ENCODE measurements at places on chromosomes 5 and 9.

DNA sequence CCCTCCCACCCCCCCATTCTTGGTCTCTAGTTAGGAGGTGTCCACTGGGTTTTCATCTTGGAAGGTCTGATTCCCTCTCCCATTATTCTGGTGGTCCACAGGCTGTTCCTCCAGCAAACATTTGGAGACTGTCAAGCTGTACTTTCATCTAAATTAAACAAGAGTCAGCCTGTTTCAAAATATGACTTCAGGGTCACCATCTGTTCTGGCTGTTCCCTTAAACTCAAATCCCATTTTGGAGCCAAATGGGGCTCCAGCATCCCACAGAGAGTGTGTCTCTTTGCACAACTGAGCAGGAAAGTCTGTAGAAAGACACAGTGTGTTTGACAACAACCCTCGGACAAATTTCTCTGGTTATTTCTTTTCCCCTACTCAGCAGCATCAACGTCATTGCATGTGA, 20.5 kb downstream of the COL15A1 start:
- no peak for DNase-seq

DNA sequence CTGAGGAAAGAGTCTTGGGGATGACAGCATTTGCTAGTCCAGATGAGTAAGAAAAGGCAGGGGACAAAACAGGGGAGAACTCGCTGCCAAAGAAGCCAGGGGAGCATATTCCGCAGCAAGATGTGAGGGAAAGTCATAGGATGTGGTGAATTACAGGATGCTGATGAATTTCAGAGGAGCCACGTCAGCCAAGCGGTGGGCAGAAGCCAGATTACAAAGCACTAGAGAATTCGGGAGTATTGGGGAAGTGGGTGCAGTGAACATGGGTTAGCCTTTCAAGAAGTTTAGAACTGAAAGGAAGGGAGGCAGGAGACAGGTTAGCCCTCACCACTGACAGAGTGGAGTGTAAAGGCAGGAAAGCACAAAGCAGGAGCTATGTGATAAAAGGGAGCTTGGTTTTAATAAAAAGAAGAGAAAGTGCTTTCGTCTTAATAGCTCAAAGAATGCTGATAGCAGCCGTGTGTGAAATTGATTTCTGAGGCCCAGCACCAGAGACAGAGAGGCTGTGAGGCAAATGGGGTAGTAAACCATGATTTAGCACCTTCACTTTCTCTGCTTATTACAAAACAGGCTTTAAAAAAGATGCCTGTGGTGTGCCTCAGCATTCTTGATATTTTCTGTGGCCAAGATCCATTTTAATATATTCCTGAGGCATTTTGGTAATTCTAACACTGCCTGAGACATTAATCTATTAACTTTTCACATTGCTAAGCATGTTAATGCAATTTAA, 16.9 kb downstream of the ADAMTSL1 start:
- DNase-seq = no peak

DNA sequence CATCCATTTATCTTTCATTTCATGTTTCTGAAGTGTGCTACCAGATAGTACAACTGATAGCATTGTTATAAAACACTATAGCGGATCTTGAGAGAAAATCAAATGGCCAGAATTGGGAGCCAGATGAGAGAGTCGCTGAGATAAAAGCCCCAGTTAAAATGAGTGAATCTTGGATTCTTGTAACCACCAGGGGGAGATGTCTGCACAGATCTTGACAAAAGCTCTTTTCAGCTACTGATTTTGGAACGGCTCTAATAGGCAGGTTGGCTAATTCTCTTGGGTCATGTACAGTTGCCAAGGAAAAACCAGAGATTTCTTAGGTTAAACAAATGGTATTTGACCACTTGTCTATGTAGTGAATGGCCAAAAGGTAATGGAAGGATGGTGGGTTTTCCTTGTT, 21.7 kb downstream of the F2RL2 start:
- DNase-seq = no peak

- DNase-seq = no peak
Observed at GRCh38 chr5:179224741-179225140, 120.5 kb downstream of the ADAMTS2 start.

DNA sequence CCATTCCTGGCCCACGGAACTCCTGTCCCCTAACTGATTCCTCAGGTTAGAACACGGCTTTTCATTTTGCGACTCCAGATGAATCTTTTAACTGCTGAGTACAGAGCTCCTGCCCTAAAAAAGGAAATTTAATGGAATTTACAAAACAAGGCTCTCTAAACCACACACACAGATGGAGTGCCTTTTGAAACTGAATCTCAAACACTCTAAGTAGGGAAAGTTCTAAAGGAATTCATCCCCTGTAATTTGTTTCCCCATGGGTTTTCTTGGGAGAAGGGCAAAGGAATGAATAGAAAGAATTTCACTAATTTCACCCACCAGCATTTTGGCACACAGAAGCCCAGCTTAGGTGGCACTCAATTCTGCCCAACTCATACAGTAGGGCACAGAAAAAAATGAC, 106.5 kb downstream of the THBS4 start:
- DNase-seq = no peak

- no peak for DNase-seq
Observed at GRCh38 chr5:143431789-143432188, 28.3 kb upstream of the NR3C1 start.

- no peak for DNase-seq
Observed at GRCh38 chr9:115165233-115165632, 47.3 kb upstream of the TNC start.

GRCh38 chr5:135130261-135131215, 96.5 kb upstream of the PITX1 start:
- no peak for DNase-seq

DNA sequence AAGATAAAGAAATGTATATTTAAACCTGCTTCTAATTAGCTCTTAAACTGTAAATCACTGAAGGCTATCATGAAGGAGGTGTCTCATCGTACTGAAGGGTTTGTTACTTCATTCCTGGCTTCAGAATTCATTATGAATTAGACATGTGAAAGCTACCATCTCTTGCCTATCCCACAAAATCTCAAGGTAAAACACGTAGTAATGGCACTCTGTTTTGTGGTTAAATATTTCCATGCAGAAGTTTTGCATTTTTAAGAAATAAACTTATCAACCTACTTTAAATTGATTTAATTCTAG, 490.7 kb upstream of the NUDT12 start:
- DNase-seq = no peak

GRCh38 chr9:95809686-95810085, 65.8 kb upstream of the ERCC6L2 start:
- no peak for DNase-seq

DNA sequence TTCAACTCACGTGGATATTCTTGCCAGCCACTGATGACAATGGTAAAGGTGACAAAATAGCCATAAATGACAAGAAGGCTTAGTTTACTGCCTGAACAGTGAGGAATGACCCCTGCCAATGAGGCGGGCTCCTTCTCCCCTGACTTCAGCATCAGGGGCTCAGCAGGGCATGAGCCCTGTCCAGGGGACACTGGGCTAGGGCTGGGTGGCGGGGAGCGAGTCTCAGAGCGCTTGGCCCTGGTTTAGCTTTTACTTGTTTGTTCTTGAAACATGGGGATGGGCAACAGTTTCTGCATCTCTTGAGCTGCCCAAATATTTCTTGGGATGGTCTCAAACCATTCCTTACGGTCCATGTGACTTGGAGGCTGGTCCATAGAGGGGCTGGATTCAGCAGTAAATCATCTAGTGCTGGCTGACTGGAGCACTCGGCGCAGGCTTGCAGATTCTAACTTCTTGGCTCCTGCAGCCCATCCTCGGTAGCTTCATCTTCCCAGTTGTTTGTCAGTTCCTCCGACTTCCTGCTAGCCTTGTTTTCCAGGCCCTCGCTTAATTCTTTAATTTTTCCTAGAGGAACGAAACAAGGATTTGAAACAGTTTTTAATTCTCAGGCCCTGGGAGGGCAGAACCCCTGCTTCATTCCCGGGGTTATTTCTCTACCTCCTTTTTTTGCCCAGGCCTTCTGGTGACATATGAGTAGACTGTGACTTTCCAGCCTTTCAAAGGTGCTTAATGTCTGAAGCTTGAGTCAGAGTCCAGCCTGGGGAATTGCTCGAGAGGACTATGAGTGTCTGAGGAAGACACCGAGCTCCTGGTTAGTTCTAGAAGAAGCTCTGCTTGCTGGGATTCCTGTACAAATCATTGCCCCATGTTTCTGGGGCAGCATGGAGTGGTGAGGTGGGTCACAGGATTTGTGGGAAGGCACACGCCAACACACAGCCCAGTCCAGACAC, 4.5 kb upstream of the HMCN2 start:
- DNase-seq = no peak

DNA sequence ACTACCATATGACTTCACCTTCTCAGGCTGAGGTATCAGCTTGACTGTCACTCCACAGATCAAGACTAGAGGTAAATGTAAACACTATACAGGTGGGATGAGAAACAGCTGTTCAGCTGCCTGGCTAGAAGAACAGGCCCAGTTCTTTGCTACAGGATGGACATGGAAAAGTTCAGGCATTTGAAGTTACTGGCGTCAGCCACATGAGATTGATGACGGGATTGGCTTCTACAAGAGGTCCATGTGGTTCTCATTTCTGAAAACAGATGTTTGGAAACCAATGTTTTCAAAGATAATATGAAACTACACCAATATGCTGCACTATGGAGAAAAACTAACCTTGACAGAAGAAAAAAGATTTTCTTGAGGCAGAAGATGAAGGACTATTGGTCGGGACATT, 324.1 kb downstream of the CDH10 start:
- DNase-seq = no peak

DNA sequence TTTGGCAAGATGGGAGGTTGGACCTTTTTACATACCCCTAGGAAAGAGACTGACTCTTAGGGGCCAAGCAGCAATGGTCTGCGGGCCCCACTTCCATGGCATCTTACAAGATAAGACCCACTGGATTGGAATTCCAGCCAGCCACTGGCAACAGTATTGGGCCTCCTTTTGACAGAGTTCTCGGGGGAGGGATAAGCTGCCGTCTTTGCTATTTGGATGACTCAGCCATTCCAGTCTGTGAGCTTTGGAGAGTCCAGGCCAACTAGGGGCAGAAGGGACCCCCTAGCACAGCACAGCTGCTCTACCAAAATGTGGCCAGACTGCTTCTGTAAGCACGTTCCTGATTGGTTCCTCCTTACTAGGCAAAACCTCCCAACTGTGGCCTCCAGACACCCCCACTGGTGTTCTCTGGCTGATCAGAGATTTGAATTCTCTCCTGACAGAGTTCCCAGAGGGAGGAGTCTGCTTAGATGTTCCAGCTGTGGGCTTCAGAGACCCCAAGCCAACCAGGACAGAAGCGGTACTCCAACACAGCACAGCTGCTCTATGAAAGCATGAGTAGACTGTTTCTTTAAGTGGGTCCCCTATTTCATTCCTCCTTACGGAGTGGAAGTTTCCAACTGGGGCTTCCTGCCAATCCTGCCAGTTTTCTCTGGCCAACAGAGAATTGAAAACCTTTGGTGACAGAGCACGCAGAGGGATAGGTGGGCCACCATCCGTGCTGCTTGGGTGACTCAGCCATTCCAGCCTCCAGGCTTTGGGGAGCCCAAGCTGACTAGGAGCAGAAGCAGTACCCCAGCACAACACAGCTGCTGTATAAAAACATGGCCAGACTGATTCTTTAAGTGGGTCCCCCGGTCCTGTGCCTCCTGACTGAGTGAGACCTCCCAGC, 672.1 kb upstream of the RIOK2 start:
- no peak for DNase-seq

DNA sequence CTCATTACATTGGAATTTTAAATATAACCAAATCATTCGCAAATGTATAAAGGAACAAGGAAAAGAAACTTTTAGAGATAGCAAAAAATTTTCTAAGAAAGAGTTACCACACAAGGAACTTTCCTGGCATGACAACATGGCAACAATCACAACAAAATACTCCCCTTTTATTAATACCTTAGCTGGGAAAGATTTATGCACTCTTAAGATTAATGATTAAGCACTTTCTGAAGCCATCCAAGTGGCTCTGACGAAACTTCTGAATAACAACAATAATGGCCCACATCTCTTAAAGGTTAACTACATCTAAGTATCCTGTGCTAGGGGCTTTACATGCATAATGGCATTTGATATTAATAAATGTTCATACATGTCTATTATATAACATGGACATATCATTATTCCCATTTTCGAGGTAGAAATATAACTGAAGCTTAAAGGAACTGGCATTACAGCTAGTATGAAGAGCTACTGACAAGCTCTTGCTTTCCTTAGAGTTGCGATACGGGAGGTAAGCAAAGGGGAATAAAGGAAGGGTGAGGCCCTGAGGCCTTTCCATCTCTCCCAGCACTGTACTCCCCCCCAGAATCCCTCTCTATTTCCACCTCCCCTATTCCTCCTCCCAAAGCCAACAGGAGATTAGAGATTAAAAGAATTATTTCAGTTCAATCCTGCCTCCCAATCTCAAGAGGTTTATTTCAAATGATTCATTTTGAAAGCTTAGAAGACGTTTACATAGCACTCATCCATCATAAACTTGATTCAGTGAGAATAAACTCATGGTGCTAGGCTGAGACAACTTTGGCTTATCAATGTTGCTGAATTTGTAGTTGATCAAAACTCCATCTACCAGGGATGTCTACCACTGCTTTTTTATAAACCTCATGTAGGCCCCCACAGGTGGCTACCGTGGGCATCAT, 9.6 kb downstream of the MTMR12 start:
- DNase-seq = no peak

DNA sequence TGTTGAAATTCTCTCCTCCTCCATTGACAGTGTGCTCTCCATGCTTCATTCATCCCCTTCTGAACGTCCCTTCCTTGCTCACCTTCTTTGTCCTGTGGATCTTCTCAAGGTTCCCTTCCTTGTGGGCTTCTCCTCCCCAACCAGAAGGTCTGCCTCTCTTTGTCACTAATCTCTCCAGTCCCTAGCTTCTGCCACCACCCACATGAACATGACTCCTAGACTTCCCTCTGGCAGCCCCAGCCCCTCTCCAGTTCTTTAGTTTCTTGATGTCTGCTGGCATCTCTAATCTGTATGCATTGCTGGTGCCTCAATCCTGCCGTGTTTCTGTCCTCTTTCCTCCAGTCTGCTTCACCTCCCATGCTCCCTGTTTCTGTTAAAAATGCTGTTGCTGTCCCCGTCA, 79.3 kb downstream of the ARHGAP26 start:
- DNase-seq = no peak
